ENCODE measurements at places on chromosomes 1 and 21. TPM values are rescaled to one million over a fixed set of nuclear protein-coding genes. Genes with fewer than 3 reads are reported as not detected.

DNA sequence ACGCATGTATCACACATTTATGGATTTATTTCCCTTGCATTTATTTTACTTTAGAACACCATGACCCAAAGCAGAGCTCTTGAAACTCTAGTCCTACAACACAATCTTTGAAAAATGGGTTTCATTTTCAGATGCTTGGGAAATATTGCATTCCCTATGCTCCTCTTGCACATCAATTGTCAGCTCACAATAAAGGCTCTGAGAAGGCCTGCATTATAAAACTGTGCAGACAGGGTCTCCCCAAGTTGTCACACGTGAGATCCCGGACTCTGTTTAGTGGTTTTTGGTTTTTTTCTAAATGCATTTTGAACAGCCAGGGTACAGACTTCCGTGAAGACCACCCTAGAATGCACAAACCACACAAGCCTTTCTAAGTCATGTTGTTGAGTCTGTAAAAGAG, 9.9 kb upstream of the B3GALT5 start:
- DNase-seq: no peak

DNA sequence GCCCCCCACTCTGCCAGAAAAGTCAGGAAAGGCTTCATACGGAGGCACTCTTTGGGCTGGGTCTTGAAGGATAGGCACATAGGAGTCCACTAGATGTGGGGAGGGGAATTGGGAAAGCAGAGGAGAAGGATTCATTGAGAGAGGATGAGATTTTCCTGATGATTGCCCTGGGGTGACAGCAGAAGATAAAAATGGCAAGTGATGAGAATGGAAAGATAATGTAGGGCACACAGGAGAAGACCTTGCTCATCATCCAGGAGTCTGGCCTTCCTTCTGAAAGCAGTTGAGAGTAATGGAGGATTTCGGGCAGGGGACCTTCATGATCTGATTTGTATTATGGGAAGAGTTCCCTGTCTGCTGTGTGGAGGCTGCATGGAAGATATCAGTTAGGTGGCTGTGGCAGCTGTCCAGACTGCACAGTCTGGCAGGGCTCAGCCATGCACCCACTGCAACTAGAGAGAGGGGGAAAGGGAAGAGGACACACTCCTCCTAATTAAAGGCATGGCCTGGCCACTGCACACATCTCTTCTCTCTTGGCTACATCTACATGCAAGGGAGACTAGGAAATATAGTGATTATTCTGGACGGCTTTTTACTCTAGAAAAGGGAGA, 9.6 kb upstream of the FABP3 start:
- DNase-seq: no peak

- DNase-seq: no peak
These were observed 10.6 kb downstream of the RHBG start for GRCh38 chr1:156379420-156380165.

The FCGR3A gene
- 20.8 TPM for total RNA-seq

GRCh38 chr1:7373251-7373650, 397.8 kb upstream of the VAMP3 start:
- DNase-seq: no peak

Data from upper lobe of left lung (tissue), 6 donors.